ENCODE measurements at places on chromosomes 4 and X.

DNA sequence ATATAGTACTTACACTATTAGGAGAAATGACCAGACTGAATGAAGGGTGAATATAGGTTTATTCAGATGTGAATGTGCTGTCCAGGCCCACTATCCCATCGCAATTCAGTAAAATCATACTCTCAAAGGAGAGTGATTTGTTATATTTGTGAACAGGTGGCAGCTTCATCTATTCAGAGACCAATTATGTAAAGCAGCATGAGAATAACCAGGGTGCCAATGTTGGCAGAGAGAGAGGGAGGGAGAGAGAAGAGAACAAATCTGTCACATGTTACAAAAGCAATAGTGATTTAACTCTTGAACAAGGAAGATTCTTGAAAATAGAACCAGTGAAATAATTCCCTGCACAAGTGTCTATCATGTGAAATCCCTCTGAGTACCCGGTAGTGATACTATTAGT lies 38.9 kb upstream of the TLL1 start:
- no peak overlapping the region for H3K4me3 ChIP-seq
- no peaks in the 10 kb centered on the region for H3K4me1 ChIP-seq
- no peaks in the 10 kb centered on the region for H3K36me3 ChIP-seq
- no peak overlapping the region for H3K27ac ChIP-seq
- DNase-seq, result no peak
- no peaks in the 10 kb centered on the region for H3K27me3 ChIP-seq

DNA sequence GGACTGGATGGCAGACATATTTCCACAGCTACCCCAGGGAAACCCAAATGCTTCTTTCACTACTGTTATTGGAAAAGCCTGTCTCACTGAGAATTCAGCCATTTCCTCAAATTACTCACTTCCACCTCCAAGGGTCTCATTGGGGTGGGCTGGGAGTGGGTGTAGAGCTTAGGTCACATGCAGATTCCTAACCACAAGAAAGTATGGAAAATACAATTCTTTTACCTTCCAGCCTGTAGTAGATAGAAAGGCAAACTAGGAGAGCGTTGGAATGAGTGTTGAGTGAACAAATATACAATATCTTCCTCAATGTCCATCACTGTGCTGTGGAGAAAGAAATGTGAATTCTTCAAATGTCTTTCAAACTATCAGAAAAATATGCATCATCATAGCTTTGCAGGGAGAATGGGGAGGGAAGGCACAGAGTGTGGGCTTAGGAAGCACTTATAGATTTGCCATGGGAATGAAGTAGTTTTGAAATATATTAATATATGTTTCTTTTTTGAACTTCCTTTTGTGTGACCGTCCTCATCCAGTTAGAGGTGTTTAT lies 245.3 kb upstream of the JADE1 start:
- no peaks in the 10 kb centered on the region for H3K36me3 ChIP-seq
- H3K27ac ChIP-seq, result no peak overlapping the region
- H3K4me3 ChIP-seq, result no peak overlapping the region
- no peaks in the 10 kb centered on the region for H3K4me1 ChIP-seq

GRCh38 chr4:174707051-174707676 lies 121.9 kb downstream of the GLRA3 start:
- no peak overlapping the region for H3K27ac ChIP-seq
- H3K27me3 ChIP-seq, result peaks cover 3% of the 10 kb centered on the region
- DNase-seq, result no peak

- no peaks in the 10 kb centered on the region for H3K4me1 ChIP-seq
- no peak overlapping the region for H3K27ac ChIP-seq
- H3K4me3 ChIP-seq, result no peak overlapping the region
- DNase-seq, result no peak
Measured at GRCh38 chr4:26238778-26239679, 81.8 kb upstream of the RBPJ start.

GRCh38 chr4:66178906-66179305 lies 508.6 kb upstream of the EPHA5 start:
- no peaks in the 10 kb centered on the region for H3K27me3 ChIP-seq
- no peak for DNase-seq
- H3K27ac ChIP-seq, result no peak overlapping the region
- no peaks in the 10 kb centered on the region for H3K4me1 ChIP-seq
- no peaks in the 10 kb centered on the region for H3K36me3 ChIP-seq

DNA sequence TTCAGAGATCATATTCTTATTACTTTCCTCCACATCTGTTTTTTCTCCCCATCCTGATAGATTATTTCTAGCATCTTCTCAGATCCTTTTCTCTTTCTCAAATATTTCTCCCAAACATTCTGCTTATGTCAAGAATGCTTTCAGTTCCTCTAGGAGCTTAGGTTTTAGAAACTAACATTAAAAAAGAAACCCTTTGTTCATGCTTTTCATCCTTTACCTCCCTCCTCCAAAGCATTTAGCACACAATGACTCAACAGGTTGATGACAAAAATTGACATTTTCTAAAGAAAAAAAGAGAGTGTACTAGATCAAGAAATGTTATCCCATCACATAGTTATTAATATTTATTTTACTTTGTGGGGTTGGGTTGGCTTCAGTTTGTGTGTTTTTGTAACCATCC lies 16.5 kb upstream of the ALB start:
- no peak overlapping the region for H3K27ac ChIP-seq
- DNase-seq, result no peak
- H3K4me1 ChIP-seq, result no peaks in the 10 kb centered on the region

- DNase-seq, result no peak
- no peaks in the 10 kb centered on the region for H3K4me1 ChIP-seq
- no peak overlapping the region for H3K4me3 ChIP-seq
- H3K27me3 ChIP-seq, result no peaks in the 10 kb centered on the region
- no peaks in the 10 kb centered on the region for H3K36me3 ChIP-seq
Measured at GRCh38 chr4:42284030-42284429, 113.3 kb upstream of the SHISA3 start.

- no peaks in the 10 kb centered on the region for H3K27me3 ChIP-seq
- H3K4me3 ChIP-seq, result no peak overlapping the region
- H3K36me3 ChIP-seq, result no peaks in the 10 kb centered on the region
- DNase-seq, result no peak
- H3K4me1 ChIP-seq, result no peaks in the 10 kb centered on the region
Measured at GRCh38 chrX:34654696-34655490, 2.2 kb downstream of the TMEM47 start.

GRCh38 chr4:186726426-186727168 lies 2.9 kb upstream of the FAT1 start:
- no peak for DNase-seq
- H3K27ac ChIP-seq, result no peak overlapping the region
- H3K4me3 ChIP-seq, result no peak overlapping the region
- no peaks in the 10 kb centered on the region for H3K36me3 ChIP-seq
- H3K27me3 ChIP-seq, result peaks cover 4% of the 10 kb centered on the region

GRCh38 chrX:39891781-39892180 lies 206.0 kb downstream of the BCOR start:
- H3K27me3 ChIP-seq, result no peaks in the 10 kb centered on the region
- H3K36me3 ChIP-seq, result no peaks in the 10 kb centered on the region
- no peak for DNase-seq
- no peaks in the 10 kb centered on the region for H3K4me1 ChIP-seq
- H3K4me3 ChIP-seq, result no peak overlapping the region
- H3K27ac ChIP-seq, result no peak overlapping the region

GRCh38 chrX:70033348-70034051 lies 16.2 kb downstream of the AWAT2 start:
- H3K4me1 ChIP-seq, result no peaks in the 10 kb centered on the region
- no peaks in the 10 kb centered on the region for H3K27me3 ChIP-seq
- H3K36me3 ChIP-seq, result no peaks in the 10 kb centered on the region

- H3K4me3 ChIP-seq, result no peak overlapping the region
- H3K36me3 ChIP-seq, result no peaks in the 10 kb centered on the region
- DNase-seq, result no peak
Measured at GRCh38 chr4:19983072-19983471, 268.6 kb upstream of the SLIT2 start.

DNA sequence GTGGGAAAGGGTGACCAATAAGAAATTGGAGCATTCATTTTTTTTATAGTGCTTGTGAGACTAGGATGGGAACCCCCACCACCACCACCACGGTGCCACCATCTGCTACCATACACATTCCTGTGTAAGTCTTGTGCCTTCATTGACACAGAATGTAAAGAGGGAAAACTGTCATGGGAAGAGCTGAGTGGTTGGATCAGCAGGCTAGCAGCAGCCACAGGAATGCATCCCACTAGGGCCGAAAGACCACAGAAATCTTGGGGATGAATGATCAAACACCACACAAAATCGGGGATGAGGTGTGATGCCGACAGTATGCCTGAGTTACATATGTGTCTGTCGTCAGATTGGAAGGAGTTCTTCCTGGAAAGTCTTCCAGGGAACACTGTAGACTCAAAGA lies 69.2 kb downstream of the SRPX start:
- H3K36me3 ChIP-seq, result no peaks in the 10 kb centered on the region
- no peak overlapping the region for H3K27ac ChIP-seq
- DNase-seq, result no peak
- no peaks in the 10 kb centered on the region for H3K4me1 ChIP-seq

DNA sequence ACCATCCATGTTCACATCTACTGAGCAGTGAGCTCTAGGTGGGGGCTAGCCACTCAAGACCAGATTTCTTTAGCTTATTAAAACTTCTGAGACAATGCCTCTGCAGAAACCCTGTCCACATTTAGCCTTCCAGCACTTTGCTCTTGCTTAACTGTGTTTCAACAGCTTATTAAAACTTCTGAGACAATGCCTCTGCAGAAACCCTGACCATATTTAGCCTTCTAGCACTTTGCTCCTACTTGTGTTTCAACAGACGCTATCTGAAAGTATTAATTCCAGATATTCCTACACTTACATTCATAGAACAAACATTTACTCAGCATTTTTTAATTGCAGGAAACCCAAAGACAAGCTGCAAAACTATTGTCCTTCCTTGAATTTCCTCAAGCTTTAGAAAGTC lies 91.9 kb downstream of the SEL1L3 start:
- no peak overlapping the region for H3K4me3 ChIP-seq
- no peaks in the 10 kb centered on the region for H3K4me1 ChIP-seq
- H3K36me3 ChIP-seq, result peaks cover 67% of the 10 kb centered on the region
- H3K27me3 ChIP-seq, result no peaks in the 10 kb centered on the region
- H3K27ac ChIP-seq, result no peak overlapping the region

- H3K4me3 ChIP-seq, result no peak overlapping the region
- no peak overlapping the region for H3K27ac ChIP-seq
- no peak for DNase-seq
- H3K36me3 ChIP-seq, result peaks cover 29% of the 10 kb centered on the region
- H3K27me3 ChIP-seq, result no peaks in the 10 kb centered on the region
Measured at GRCh38 chr4:1241936-1242505, 6.9 kb downstream of the CTBP1 start.

DNA sequence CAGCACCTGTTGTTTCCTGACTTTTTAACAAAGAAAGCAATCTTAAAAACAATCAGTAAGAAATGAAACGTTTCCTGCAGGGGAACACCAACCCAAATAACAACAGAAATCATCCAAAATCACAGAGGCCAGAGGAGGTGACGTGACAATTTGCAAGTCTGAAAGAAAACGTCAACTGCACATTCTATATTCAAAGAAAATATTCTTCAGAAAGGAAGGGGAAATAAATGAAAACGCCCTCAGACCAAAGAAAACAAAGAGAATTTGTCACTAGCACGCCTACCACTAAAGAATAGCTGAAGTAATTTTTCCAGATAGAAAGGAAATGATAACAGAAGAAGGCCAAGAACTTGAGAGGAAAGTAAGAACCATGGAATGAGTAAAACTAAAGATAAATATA lies 74.4 kb downstream of the CASP3 start:
- no peak overlapping the region for H3K27ac ChIP-seq
- H3K27me3 ChIP-seq, result no peaks in the 10 kb centered on the region
- no peaks in the 10 kb centered on the region for H3K36me3 ChIP-seq
- no peaks in the 10 kb centered on the region for H3K4me1 ChIP-seq
- H3K4me3 ChIP-seq, result no peak overlapping the region

GRCh38 chr4:37909332-37910090 lies 18.6 kb downstream of the TBC1D1 start:
- H3K27ac ChIP-seq, result no peak overlapping the region
- H3K36me3 ChIP-seq, result peaks cover 8% of the 10 kb centered on the region
- no peaks in the 10 kb centered on the region for H3K27me3 ChIP-seq
- DNase-seq, result no peak

- no peak for DNase-seq
- H3K27ac ChIP-seq, result peak overlapping the region; percentile 71
- peaks cover 53% of the 10 kb centered on the region for H3K4me1 ChIP-seq
- no peaks in the 10 kb centered on the region for H3K36me3 ChIP-seq
- H3K27me3 ChIP-seq, result no peaks in the 10 kb centered on the region
- H3K4me3 ChIP-seq, result no peak overlapping the region
Measured at GRCh38 chr4:184283659-184284335, 66.1 kb upstream of the ENPP6 start.

GRCh38 chr4:41069257-41069656 lies 145.1 kb downstream of the APBB2 start:
- H3K27ac ChIP-seq, result no peak overlapping the region

DNA sequence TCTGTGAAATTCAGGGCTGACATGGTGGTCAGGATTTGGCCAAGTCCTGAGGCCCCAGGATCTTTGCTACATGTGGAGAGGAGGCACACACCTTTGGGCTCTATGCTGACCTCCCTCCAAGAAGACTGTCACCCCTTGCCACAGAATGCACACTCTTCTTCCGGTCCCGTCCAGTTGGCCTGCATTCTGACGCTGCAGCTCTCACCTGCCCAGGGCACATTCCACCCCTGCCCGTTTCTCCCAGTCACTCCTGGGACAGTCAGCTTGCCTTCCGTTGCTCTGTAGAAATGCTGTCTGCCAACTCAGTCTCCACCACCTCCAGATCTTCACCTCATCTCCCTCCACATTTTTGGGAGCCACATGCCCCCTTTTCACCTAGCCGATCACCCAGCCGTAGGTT lies 76.7 kb downstream of the SHROOM2 start:
- no peaks in the 10 kb centered on the region for H3K36me3 ChIP-seq
- no peak overlapping the region for H3K4me3 ChIP-seq
- H3K27ac ChIP-seq, result no peak overlapping the region
- H3K4me1 ChIP-seq, result no peaks in the 10 kb centered on the region
